ENCODE measurements at places on chromosomes 13 and 19. TPM values are rescaled to one million over a fixed set of nuclear protein-coding genes. Genes with fewer than 3 reads are reported as not detected.
A peak's percentile ranks its signal among the peaks of the same experiment; 100 is the strongest.

Gene PPFIA3
- 11.5 TPM for total RNA-seq

GRCh38 chr19:19068659-19069654 lies 5.2 kb downstream of the SLC25A42 start:
- DNase-seq: no peak

Gene GZMM
- 4.5 TPM for total RNA-seq

DNA sequence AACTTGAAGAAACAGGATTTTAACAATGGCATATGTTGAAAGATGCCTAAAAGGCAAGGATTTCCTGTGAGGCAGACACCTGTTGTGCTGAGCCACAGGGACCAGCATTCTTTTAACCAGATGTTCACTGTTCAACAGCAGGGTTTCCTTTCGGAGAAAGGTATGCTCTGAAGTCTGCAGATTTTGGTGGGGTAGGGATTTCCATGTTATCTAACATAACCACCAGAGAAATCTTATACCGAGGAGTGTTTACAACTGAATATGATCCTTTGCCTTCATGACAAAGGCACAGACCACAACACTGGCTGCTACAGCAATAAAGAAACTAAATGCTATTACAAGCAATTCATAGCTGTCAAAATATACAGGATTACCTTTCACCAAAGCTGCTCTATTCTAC lies 48.1 kb downstream of the MPHOSPH8 start:
- no peak for DNase-seq

Gene KLK10
- 19.4 TPM for total RNA-seq

DNA sequence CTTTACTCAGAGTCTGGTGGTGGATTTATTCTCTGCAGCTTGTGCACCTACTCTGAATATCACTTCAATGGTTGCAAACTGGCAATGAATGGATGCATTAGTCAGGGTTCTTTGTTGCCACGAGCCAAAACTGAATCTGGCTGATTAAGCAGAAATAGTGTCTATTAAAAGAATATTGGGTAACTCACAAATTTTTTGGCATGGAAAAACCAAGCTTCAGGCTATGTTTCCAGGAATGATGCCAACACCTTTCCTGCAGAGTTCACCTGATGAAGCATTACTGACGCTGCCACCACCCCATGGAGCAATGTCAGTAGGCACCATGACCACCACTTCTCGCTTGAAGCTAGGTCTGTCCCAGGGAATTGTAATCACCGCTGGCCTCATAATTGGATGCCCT lies 597.8 kb upstream of the SLC10A2 start:
- no peak for DNase-seq

Gene FLT3LG
- total RNA-seq: 10.9 TPM

- DNase-seq: no peak
Observed at GRCh38 chr19:54151362-54152035, 8.0 kb downstream of the LENG1 start.

DNA sequence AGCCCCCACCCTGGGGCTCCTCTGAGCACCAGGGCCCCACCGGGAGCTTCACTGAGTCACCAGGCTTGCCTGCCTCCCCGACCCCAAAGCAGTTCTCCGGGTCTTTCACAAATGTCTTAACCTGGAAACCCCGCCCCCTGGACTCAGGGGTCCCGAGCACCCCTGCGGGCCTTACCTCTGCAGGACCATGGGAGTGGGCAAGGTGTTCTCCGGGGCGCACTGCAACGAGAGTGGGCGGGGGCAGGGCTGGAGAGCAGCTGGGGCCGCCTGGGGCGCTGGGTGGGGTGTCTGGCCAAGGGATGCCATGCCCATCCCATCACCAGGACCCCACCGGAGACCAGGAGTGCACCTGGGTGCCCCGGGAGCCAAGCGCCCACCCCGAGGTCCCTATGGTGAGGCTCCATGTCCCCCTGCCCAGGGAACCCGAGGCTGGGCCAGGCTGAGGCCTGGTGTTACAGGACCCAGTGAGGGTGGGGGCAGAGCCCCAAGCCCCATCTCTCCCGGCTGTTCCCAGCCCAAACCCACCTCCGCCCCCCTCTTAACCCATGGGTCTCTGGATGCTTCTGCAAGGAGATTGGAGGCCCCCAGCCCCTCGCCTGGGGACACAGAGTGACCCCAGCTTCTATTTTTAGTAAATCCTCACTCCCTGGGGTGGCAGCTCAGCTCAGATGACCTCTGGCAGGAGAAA lies 10.9 kb downstream of the MKNK2 start:
- peak; percentile 23 for DNase-seq

- DNase-seq: no peak
Observed at GRCh38 chr13:67557642-67558241, 327.6 kb upstream of the PCDH9 start.

Gene LYL1
- 31.3 TPM for total RNA-seq

Gene SYCN
- total RNA-seq: not detected

Gene CGB2
- total RNA-seq: not detected

Gene CGB8
- total RNA-seq: not detected

- DNase-seq: no peak
Observed at GRCh38 chr13:24619282-24619681, 60.9 kb upstream of the ATP12A start.

GRCh38 chr13:75050419-75051046 lies 431.4 kb downstream of the TBC1D4 start:
- no peak for DNase-seq

GRCh38 chr19:37007587-37008220 lies 70.5 kb upstream of the ZNF420 start:
- peak; percentile 93 for DNase-seq

DNA sequence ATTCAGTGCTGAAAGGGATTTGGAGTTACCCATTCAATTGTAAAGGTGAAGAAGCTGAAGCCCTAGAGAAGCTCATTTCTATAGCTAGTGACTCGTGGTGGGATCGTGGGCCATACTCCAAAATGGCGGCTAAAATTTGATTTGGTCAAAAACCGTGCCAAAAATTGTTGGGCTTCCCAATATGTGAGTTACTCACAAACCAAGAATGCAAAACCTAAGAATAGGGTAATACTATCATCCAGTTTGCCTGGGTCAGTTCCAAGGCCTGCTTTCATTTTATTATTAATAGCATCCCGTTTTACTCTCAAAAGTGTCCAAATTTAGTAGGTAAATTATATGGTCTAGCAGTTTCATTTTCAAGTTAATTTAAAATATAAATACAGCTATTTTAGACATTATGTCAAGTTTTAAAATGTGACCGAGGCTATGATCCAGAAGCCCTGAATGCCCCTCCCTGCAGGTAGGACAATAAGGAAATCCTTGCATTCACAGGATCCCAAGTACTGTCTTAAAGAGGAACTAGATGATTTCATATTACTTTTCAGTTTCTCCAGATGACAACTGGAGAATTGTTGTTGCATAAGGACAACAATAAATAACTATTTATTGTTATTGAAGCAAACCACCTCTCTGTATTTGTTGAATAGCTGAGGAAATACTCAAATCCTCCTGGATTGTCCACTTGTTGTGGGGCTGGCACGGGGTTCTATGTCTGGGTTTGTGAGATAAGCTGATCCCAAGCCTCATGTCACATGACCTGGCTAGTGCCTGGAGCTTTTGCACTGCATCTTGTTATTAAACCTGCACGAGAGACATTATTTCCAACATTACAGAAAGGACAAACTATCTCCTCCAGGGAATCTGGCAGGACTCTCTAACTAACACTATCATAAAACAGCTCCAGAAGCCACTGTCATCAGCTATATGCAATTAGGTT lies 11.6 kb upstream of the RAP2A start:
- DNase-seq: no peak

Gene TMEM255B
- 19.9 TPM for total RNA-seq

All from upper lobe of left lung (tissue), 6 donors.